ENCODE measurements at places on chromosomes 1 and 21.

- DNase-seq = no peak
Observed at GRCh38 chr1:68814067-68814466, 317.2 kb upstream of the DEPDC1 start.

DNA sequence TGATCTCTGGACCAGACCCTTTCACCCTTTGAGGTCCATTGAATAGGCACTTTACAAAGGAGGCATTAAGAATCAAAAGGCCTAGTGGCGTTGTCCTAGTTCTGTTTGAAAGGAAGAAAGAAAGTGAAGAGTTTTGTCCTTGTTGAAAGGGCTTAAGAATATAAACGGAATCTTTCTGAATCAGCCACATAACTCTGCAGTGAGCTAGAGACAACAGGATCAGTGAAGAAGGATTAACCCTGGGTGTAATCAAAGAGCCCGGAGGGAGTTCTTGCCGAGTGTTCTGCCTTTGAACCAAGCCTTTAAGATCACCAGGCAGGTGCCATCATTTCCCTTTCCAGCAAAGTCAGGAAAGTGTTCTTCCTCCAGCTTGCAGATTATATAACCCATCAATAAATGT is 54.8 kb upstream of the CNTN2 start:
- DNase-seq = no peak

DNA sequence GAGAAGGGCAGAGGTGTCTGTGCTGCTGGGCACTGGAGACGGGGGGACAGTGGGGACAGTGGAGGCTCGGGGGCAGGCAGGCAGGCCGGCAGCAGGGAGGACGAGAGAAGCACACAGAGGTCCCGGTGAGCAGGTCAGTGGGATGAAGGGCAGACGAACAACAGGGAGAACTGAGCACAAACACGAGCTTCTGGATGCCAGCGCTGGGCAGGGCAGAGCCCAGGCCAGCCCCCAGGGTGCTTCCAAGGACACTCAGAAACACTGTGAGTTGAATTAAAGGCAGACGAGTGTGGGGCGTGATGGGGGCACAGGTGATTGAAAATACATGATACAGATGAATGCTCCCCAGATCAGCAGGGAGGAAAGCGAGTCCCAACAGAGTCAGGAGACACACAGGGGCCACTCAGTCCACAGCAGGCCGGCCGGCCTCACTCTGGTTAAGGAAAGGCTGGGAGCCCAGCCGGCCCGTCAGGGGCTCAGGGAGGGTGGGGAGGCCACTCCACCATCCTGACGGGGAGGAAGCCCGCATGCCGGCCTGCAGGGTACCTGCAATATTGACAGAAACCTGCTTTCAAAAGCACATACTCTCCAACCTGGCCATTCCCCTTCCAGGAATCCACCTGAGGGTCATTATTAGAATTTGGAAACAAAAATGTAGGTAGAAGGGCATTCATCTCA is 14.1 kb downstream of the SLC19A1 start:
- no peak for DNase-seq

GRCh38 chr1:94590203-94591137 is 48.9 kb upstream of the F3 start:
- DNase-seq = no peak

DNA sequence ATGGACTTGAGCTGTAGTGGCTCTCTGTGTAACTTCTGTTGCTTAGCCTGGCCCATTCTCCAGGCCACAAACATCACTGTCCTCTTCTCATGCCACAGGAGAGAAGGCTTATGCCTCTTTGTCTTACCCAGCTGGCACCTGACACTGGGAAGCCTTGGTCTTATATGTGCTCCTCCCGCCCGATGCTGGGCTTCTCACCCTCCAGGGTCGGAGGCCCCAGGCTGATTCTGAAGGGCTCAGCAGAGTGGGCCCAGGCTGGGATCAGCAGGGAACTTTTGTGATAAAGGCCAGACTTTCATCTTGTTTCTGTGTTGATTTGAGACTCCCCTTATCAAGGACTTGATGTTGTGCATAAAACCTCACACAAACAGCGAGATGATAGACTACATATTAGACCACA is 29.8 kb downstream of the TRPM2 start:
- DNase-seq = no peak

GRCh38 chr1:28291711-28292110 is 32.4 kb downstream of the SESN2 start:
- no peak for DNase-seq

DNA sequence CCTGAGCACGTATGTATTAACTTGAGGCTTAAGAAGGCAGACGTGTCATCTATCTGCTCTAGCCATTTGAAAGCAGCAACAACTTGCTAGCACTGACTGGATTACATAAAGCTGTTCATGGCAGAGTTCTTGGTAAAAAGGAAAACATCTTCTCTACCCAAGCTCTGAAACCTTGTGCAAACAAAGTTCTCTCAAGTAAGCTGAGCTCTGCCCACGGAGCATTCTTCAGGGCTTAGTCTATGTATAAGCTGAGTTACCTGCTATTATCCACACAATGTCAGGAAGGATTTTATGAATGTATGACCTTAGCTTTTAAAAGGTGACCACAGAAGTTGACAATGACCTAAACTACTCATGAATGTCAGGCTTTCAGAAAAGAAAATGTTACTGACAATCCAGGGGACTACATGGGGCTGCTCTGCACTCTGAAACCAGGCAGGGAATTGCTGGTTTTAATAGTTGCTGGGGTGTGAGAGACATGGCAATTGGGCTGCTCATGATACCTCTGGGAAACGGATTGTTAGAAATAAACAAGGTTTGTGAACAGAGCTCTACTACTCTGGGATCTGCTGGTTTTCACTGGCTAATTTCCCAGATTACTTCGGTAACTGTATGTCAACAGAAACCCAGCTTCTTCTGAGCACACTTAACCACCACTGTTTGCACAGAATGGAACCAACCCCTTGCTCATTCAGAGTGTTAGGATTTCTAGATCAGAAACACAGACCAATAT is 29.6 kb upstream of the CCN1 start:
- DNase-seq = no peak

DNA sequence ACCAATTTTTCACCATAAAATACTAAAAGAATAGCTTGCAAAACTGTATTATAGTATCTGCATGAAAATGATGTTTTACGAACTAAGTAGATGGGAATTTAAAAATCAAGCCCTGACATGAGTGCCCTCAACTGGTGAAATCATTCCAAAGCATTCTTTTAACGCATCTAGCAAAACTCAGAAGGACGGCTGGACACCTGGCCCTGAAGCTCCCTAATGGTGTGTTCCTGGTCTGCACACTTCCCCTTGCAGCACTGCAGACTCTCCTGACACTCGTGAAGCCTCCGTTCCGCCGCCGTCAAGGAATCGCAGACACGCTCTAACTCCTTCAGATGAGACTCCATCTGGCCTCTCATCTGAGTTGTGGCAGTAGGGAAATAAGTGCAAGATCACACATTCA is 39.9 kb downstream of the ODF2L start:
- no peak for DNase-seq

- DNase-seq = no peak
Observed at GRCh38 chr1:181038399-181038873, 4.7 kb downstream of the MR1 start.

DNA sequence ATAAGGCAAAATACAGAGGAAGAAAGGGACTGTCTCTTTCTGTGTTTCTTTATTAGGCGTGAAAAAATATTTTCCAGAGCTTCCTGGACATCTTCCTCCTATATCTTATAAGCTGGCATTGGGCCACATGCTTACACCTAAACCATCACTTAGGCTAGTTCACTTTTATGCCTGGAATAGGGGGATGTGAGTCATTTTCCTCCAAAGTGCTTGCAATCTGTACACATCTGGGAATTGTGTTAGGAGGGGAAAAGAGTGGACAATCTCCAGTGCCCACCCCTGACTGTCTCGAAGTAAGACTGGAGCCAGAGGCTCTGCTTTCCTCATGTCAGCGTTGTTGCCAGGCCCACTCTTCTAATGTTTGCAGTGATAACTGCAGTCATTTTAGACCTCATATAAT is 29.9 kb downstream of the GIPC2 start:
- DNase-seq = no peak

- no peak for DNase-seq
Observed at GRCh38 chr1:213929398-213929797, 58.4 kb upstream of the PROX1 start.

- no peak for DNase-seq
Observed at GRCh38 chr1:167676916-167677848, 44.6 kb upstream of the MPZL1 start.

DNA sequence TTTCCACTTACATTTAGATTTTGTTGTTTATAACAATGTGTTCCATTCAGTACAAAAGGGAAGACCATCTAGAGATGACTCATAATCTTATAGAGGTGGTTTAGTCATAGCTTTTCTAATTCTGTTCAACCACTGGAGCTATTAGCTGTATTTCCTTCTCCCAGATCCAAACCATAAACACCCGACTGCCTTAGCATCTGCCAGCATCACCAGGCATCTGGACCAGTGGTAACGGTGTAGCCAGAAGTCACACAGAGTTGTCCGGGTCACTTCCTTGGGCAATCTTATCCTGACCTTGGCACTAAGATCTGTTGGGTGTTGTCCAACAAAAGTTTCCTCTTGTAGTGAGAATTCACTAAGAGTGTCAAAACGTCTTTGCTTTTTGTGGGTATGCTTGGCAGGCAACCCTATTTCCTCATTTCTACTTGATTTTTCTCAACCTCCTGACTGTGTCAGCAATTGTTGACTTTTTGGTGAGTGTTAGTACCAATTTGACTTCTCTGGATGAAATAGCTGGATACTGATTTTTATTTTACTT is 372.1 kb upstream of the B3GALT2 start:
- DNase-seq = no peak

GRCh38 chr1:3905953-3906671 is 6.0 kb upstream of the C1orf174 start:
- DNase-seq = no peak

DNA sequence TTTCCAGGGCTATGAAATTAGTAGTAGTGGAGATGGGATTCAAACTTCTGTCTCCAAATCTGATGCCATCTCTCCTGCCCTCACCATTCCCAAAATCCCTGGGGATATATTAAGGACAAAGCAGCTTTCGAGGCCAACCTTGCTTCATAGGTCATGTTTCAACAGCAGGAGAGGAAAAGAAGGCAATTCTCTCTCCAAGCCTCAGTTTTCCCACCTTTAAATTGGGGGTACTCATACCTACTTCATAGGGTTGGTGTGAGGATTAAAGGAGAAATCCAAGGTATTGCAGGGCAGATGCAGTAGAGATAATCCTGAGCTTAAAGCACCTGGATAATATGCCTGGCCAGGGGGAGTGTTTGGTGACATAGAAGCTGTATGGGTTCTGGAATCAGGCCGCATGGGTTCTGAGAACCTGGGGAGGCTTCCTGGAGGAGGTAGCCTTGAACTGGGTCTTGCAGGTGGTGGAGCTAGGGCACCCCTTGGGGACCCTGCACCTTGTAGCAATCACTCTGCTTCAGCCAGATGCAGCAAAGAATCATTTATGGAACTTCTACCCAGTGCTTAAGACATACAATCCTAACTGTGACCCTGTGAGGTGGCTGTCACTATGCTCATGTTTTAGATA is 10.7 kb upstream of the IFFO2 start:
- DNase-seq = no peak

- DNase-seq = no peak
Observed at GRCh38 chr1:156502391-156502893, 1.9 kb upstream of the MEF2D start.

GRCh38 chr1:248404024-248404423 is 1.2 kb downstream of the OR2T1 start:
- DNase-seq = no peak

- no peak for DNase-seq
Observed at GRCh38 chr1:2331200-2331544, 60.2 kb downstream of the MORN1 start.

Data from GM04503 (cell line).